ENCODE measurements at places on chromosomes 12 and 14.

GRCh38 chr12:80838024-80838658 lies 99.6 kb downstream of the LIN7A start:
- DNase-seq, result no peak

DNA sequence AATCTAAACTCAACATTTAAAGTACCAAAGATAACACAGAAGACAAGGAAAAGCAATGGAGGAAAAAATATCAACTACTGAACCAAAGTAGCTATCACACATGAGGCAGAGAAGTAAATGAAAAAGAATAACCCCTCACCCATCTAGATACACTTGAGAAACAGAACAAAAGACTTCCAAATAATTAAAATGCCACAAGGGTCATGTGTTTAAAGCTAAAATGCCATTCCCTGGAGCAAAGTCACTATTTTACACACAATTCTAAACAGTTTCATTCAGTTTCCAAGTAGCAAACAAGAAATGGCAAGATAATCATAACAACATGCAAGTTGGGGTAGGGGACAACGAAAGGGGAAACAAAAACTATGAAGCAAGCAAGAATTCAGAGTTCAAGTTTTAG lies 12.0 kb downstream of the OSBPL8 start:
- no peak for DNase-seq

GRCh38 chr12:63294327-63294632 lies 143.3 kb upstream of the AVPR1A start:
- no peak for DNase-seq

GRCh38 chr14:43525658-43526057 lies 981.4 kb downstream of the FSCB start:
- no peak for DNase-seq

DNA sequence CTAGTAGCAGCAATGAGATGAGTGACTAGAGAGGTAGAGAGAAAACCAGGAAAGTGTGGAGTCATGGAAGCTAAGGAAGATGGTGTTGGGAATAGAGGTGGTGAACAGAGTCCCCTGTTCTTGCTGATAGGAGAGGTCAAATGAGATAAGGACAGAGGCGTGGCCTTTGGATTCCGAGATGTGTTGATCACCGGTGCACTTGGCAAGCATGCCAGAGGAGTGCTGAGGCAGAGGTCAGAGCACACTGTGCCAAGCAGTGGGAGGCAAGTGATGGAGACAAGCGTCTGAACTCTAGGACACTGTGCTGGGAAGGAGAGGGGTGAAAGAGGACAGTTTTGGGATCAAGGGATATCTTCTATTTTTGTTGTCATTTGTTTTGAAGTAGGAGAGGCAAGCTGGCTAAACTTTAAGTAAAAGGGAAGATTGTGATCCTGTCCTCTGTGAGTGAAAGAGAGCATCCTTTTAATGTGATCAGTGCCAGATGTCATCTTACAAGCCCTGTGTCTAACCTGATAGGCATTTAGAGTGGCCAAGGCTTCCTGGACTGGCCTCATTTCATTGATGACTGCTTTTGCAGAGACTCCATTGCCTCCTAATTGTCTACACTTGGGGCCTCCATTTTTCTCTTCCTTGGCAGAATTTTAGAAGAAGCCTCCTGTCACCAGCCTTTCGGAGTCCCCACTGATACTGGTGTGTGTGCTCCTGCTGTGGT lies 336.4 kb downstream of the CACNA1C start:
- DNase-seq, result no peak

GRCh38 chr12:47735649-47736048 lies 10.4 kb upstream of the ENDOU start:
- no peak for DNase-seq

- DNase-seq, result no peak
These were observed 121.9 kb upstream of the SLC35F4 start for GRCh38 chr14:57987596-57988300.

DNA sequence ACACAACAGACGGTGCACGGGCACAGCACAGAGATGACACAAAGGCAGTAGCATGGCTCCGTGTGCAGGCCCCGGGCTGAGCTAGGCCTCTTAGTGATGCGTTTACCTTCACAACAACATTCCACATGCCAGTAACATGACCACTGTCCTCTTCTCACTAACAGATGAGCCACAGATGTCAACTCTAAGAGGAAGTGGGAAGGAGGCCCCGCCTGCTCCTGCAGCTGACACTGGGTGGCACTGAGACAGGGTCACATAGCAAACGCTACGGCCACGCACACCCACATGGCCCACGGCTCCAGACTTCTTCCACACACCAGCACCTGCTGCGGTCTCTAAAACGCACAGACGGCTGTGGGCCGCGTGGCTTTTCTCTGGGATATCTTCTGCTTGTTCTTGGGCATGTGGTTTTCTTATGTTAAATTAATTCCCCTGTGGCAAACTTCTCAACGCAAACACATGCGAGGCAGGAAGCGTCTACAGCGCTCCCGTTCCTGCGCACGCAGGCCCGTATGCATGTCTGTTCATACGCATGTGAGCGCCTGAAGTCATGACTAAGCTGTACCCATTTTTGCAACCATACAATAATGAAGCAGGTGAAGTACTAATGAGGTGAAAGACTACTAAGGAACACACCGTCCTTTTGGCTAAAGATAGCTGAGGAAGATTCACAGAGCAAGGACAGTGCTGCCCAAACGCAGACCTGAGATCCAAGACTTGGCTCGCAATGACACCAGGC lies 26.8 kb downstream of the AMN start:
- no peak for DNase-seq

DNA sequence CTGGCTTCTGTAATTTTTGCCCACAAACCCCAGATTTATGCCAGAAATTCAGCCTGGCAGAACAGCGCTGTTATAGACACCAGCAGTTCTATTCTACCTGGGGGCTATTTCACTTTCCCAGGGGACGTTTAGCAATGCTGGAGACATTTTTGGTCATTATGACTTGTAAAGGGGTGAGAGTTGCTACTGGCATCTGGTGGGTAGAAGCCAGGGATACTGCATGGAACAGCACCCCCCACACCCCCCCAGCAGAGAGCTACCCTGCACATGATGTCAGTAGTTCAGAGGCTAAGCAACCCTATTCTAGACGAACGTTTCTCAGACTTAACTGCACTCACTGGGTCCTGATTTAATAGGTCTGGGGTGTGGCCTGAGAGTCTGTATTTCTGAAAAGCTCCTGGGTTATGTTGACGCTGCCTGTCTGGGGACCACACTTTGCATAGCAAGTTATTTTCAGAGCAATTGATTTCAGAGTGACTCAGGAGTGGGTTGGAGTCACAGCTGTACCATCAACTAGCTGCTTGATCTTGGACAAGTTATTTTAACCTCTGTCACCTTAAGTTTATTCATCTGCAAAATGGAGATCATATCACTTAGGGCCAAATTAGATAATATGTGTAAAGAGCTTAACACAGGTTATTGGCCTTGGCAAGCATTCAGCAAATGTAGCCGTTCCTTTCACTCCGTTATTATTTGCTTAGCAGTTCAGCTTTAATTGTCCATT lies 48.5 kb downstream of the CHST11 start:
- DNase-seq, result no peak
